ENCODE measurements at places on chromosomes 1 and 21.

DNA sequence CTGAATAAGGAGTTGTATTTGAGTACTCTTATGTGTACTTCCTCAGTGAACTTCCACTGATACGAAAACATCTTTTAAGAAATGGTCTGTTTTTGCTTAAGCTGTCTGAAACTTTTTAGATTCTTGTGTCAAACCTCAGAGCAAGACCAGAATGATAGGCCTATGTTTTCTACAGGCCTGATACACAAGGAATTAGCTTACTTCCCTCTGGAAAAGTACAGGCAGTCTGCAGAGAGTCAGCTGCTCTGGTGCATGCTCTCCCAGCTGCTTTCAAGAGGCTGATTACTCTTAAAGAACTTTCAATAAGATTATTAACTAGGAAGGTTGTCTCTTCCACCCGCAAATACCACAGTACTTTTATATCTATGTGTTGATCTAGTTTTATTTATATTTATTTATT, 9.5 kb downstream of the SNX27 start:
- no peak for DNase-seq

DNA sequence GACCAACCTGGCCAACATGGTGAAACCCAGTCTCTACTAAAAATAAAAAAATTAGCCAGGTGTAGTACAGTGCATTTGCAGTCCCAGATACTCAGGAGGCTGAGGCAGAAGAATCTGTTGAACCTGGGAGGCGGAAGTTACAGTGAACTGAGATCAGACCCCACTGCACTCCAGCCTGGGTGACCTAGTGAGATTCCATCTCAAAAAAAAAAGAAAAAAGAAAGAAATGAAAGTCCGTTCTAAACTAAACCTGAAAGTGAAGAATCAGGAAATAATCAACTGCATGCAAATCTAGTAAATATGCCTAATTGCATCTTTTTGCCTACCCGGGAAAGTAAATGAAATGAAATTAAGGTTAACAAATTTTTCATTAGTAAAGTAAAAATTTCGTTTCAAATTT, 99.6 kb downstream of the ZZZ3 start:
- DNase-seq: no peak

DNA sequence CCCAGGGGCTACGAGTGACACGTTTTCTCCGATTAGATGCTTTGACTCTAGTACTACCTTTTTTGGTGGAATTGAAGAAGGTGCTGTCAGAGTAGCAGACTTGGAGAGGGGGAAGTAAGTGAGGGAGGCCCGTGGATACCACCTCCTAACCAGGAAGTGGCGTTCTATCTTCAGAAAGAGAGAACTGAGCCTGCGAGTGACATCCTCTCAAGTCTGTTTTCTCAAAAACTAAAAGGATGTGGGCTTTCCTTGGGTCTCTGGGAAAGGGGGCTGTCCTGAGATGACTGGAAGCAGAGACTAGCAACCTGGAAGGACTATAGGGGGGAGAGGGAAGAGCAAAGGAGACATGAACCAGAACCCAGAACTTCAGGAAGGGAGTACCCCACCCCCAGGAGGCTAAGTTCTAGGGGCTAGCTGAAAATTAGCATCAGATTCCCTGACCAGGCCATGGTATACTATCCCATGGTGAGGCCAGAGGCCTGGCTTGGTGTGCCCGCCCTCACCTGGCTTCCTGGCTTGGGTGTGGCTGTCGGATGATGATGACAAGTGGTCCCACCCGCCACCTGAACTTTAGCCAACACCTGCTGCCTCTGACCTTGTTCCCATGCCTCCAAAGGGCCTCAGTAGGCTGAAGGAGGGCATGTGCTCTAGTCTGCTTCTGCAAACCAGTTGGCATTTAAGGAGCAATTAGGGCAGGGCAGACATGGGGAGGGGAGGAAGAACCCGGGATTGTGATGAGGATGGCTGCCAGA, 49.1 kb downstream of the ATP2B4 start:
- no peak for DNase-seq

- no peak for DNase-seq
Observed at GRCh38 chr1:3714284-3714741, 37.9 kb upstream of the CCDC27 start.

GRCh38 chr1:14308460-14308859, 290.0 kb upstream of the KAZN start:
- no peak for DNase-seq

GRCh38 chr1:95431235-95431634, 197.2 kb downstream of the RWDD3 start:
- no peak for DNase-seq

- no peak for DNase-seq
Observed at GRCh38 chr1:79531790-79532189, 525.3 kb upstream of the ADGRL4 start.

DNA sequence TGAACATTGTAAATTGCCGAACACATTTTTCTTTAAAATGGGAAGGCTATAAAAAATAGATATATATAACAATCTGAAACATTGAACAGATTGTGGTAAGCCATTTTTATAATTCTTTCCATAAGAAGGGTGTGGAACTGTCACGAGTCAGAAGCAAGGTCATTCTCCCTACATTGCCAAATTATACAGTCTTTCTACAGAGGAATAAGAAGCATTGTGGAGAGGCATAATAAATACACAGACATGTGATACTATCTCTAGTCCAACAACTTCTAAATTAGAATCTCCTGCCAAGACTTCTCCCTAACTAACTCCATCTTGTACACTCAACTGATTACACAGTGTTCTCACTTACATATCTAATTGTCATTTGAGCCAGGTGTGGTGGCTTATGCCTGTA, 227.9 kb downstream of the CENPF start:
- DNase-seq: no peak
